ENCODE measurements at places on chromosomes 7 and 10.

- no peak for DNase-seq
Observed at GRCh38 chr7:23713285-23714149, 3.5 kb downstream of the STK31 start.

- no peak for DNase-seq
Observed at GRCh38 chr7:116497708-116498107, 1.8 kb upstream of the CAV2 start.

- DNase-seq = no peak
Observed at GRCh38 chr10:14477408-14477710, 146.6 kb upstream of the FRMD4A start.

- peak; percentile 82 for DNase-seq
Observed at GRCh38 chr7:8190119-8190895, 71.7 kb downstream of the ICA1 start.

DNA sequence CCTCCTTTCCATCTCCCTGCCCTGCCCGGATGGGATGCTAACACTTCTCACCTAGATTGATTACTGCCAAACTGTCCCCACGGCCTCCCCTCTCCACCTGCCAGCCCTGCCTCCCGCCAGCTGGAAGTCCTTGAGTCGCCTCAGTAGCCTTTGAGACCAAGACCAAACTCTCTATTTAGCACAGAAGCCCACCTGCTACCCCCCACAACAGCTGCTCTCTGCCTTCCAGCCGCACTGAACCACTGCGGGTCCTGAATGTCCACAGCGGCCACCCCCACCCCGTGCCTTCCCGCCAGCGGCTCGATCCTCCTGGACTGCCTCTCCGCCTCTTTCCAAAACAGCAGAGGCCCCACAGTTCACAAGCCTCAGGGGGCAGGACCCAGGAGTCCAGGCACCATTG, 39.0 kb downstream of the FKBP6 start:
- DNase-seq = no peak

DNA sequence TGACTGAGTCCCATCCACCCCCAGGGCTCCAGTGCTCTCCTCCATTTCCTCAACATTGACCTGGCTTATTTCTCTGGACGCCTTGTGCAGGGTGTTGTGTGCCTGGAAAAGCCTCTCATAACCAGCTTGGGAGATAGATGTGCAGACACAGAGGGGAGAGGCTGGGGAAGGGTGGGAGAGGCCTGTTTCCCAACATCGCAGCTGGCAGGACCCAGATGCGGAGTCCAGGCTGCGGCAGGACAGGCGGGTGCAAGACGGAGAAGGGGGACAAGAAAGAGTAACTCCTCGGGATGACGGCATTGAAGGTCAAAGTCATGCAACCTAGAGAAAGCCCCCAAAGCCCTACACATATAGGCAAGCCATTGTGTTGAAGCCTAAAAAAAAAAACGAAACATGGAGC, 54.1 kb upstream of the ANTXRL start:
- no peak for DNase-seq

GRCh38 chr7:2811476-2812113, 32.5 kb downstream of the GNA12 start:
- no peak for DNase-seq

GRCh38 chr10:70804421-70804808, 11.3 kb upstream of the SGPL1 start:
- no peak for DNase-seq

DNA sequence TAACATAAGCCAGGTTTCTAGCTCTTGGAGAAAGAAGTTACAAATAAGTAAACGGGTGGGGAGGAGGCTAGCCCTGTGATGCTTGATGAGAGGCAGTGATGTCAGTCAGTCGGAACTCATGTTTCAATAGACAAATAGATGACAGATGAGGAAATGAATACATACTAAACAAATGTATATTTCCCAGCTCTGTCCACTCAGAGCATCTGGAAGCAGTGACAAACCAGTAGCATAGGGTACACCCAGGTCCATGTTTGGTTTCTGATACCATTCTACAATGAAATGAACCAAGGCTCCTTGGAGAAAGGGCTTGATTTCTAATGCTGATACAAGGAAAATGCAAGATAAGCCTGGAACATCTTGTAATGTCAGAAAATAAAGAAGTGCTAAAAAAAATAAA, 30.6 kb downstream of the PODXL start:
- DNase-seq = no peak

DNA sequence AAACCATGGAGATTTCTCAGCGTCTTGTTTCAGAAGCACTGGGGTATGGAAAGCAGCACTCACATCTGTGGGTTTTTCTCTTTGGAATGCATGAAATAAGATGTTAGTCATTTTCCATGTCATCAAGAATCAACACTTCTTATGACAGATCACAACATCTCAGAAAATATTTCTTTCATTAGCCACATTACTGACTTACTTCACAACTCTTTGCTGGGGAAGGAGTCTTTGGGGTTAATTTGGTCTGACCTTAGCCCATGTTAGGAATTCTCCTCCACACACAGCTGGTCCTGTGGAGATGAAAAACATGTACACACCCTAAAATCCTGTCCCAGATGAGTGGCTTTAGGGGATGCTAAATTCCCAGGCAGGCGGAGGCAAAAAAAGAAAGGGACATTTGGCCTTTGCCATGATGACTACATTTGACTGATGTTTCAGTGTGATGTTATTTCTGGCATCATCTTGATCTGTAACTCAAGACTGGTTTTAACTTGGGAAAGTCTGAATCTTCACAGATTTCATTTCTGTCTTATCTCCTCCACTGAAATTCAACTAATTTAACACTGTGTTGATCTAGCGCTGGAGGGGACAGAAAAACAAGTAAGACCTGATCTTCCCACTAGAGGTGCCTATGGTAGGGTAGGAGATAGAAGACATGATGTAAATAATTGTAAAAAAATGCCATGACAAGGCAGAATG, 363.2 kb downstream of the PRPF18 start:
- DNase-seq = no peak

DNA sequence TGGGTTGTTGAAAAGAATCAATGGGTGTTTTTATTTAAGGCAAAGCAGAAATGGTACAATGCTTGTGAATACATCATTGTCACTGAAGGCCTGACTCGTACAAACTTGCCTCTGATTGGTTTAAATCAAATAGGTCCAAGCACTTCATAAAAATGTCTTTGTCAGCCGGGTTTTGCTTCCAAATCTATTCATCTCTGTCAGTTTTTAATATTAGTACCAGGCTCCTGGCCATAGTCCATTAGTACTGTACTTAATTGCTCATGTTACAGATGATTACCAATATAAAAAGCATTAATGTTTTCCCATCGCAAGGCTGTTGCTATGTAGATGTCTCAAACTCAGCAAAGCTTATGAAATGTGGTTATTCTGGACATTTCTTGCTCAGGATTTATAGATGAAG, 171.9 kb downstream of the ARID5B start:
- no peak for DNase-seq

GRCh38 chr7:133365917-133366316, 113.0 kb downstream of the EXOC4 start:
- DNase-seq = no peak

Data from erythroblast (primary cell).